Fibroblast of mammary gland (primary cell): ENCODE measurements at places on chromosomes 12 and 14.

- DNase-seq, result peak; percentile 48
Observed at GRCh38 chr14:89417465-89418225, 612 bp upstream of the FOXN3 start.

DNA sequence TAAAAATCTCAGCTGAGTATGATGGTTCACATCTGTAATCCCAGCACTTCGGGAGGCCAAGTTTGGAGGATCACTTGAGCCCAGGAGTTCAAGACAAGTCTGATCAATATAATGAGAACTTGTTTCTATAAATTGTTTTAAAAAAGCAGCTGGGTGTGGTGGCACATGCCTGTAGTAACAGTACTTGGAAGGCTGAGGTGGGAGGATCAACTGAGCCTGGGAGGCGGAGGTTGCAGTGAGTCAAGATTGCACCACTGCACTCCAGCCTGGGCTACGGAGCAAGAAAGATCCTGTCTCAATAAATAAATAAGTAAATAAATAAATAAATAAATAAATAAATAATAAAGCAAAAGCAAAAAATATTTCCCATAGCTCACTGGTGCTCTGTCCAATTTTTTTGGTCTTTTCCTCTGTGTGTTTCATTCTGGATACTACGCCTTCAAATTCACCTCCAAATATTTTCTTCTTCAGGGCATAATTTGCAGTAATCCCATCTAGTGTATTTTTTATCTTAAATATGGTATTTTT is 32.7 kb upstream of the SNX6 start:
- peak; percentile 46 for DNase-seq

- no peak for DNase-seq
Observed at GRCh38 chr14:104237651-104238423, 99.5 kb downstream of the KIF26A start.

GRCh38 chr12:64580681-64581080 is 29.6 kb upstream of the RASSF3 start:
- no peak for DNase-seq

GRCh38 chr14:21313512-21313911 is 33.6 kb downstream of the RPGRIP1 start:
- DNase-seq, result no peak

GRCh38 chr12:4562034-4562657 is at the start of gene DYRK4:
DYRK4 (plus strand) TSS chr12:4562208; CDS start chr12:4562246, 38 bp downstream.
- peak; percentile 76 for DNase-seq

DNA sequence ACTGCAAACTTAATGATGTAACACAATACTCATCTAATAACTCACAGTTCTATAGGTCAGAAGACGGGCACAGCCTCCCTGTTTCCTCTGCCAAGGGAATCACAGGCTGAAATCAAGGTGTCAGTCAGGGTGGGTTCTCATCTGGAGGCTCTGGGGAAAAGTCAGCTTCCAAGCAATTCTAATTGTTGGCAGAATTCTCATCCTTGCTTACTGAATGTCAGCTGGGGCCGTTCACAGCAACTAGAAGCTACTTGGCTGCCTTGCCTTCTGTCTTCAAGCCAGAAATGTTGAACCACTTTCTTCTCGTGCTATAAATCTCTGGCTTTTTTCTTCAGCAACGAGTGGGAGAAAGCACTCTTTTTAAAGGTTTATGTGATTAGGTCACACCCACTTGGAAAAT is 80.1 kb upstream of the PDZRN4 start:
- peak; percentile 41 for DNase-seq

- DNase-seq, result no peak
Observed at GRCh38 chr14:96051642-96052540, 12.7 kb downstream of the C14orf132 start.

DNA sequence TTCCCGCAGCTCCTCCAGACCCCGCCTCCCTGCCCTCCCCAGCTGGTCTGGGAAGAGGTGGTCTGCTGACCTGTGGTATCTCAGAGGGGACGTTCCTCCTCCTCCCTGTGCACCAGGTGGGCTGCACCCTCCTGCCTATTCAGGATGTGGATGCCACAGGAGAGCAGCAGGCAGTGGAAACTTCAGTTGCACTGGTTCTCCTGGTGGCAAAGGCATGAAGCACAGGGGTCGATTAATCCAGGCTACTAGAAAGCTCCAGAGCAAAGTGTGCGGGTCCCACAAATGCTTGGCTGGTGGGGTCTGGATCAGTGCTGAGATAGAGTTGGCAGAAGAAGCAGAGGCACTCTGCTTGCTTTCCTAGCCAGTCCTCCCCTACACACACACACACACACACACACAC is 197.0 kb downstream of the SLC41A2 start:
- no peak for DNase-seq

GRCh38 chr14:101478796-101479410 is 82.4 kb upstream of the DIO3 start:
- no peak for DNase-seq

DNA sequence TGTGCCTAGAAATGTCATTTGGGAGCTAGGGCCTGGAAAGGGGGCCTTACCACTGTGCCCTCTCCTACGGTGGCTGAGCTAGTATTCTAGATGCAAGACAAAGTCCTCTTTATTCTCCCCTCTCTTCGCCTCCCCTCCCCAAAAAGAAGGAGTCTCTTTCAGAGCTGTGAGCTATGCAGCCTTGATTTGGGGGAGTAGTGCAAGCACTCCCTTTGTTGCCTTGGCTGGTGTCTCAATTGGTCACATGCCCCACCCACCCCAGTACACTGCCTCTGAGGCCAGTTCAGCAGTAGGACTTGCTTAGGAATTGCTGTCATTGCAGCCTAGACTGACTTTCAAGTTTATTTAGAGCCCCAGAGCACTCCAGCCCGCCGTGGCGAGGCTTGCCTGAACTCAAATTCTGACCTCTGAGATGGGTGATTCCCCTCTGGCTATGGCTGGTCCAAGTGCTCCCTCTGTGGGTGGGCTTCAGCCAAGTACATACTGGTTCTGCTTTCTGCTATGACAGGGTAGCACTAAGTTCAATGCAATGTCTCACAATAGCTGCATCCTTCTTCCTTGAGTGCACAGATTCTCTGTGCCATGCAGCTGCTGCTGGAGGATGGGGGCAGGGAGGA is 37.0 kb upstream of the FBXO33 start:
- DNase-seq, result peak; percentile 34
